ENCODE measurements at places on chromosomes 16 and 17. TPM values are rescaled to one million over a fixed set of nuclear protein-coding genes. Genes with fewer than 3 reads are reported as not detected.
A peak's percentile ranks its signal among the peaks of the same experiment; 100 is the strongest.

DNA sequence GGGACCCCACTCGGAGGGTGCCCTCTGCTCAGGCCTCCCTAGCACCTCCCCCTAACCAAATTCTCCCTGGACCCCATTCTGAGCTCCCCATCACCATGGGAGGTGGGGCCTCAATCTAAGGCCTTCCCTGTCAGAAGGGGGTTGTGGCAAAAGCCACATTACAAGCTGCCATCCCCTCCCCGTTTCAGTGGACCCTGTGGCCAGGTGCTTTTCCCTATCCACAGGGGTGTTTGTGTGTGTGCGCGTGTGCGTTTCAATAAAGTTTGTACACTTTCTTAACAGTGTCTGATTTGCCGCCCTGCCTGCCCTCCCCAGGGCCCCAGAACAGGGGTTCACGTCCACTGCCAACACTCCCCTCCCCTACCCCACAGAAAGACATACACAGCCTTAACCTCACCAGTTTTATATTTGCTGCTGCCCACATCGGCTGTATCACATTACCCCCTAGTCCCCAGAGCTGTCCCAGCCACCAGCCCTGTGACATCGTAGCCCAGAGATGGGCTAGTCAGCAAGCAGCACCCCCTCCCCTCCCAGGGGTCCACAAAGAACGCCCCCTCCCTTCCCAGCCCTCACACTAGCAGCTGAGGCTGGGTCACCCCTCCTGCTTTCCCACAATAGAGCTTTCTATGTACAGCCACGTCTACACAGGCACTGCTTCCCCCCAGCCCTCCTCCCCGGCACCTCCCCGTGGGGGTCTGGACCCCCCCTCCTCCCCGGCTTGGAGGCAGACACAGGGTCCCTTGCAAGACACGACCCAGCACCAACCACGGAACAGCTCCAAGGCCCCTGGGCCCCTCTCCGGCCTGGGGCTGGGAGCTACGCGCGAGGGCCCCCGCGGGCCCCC is 7.9 kb downstream of the GRN start:
- peaks cover 8% of the 10 kb centered on the region for H3K4me1 ChIP-seq
- no peaks in the 10 kb centered on the region for H3K27me3 ChIP-seq
- DNase-seq: no peak
- peak overlapping the region; percentile 53 for H3K27ac ChIP-seq
- H3K36me3 ChIP-seq: peaks cover 5% of the 10 kb centered on the region

DNA sequence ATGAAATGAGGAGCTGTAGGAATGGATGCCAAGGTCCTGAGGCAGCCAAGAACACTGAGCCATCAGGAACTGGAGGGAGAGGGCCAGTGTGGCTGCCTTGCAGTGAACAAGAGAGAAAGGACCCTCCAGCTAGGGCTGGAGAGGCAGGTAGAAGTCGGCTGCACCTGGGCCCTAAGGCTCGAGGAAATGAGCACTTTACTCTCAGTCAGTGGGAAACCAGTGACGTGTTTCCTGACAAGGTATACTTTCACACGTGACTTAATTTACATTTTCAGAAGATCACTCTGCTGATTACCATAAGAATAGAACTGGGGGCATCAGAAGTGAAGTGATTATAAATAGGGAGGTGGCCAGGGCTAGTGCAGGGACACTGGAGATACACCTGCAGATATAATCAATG is 115.2 kb downstream of the C17orf67 start:
- peaks cover 21% of the 10 kb centered on the region for H3K27me3 ChIP-seq
- no peaks in the 10 kb centered on the region for H3K36me3 ChIP-seq
- H3K4me3 ChIP-seq: no peak overlapping the region
- no peak for DNase-seq

GRCh38 chr17:81511804-81512561 is 616 bp downstream of the ACTG1 start:
- DNase-seq: no peak
- peaks cover 44% of the 10 kb centered on the region for H3K36me3 ChIP-seq
- peak overlapping the region; percentile 99 for H3K4me3 ChIP-seq
- H3K27me3 ChIP-seq: no peaks in the 10 kb centered on the region
- peak overlapping the region; percentile 99 for H3K27ac ChIP-seq
- peaks cover 39% of the 10 kb centered on the region for H3K4me1 ChIP-seq

- H3K36me3 ChIP-seq: no peaks in the 10 kb centered on the region
- H3K4me1 ChIP-seq: peaks cover 4% of the 10 kb centered on the region
Observed at GRCh38 chr16:11401161-11402050, 56.1 kb downstream of the RMI2 start.

DNA sequence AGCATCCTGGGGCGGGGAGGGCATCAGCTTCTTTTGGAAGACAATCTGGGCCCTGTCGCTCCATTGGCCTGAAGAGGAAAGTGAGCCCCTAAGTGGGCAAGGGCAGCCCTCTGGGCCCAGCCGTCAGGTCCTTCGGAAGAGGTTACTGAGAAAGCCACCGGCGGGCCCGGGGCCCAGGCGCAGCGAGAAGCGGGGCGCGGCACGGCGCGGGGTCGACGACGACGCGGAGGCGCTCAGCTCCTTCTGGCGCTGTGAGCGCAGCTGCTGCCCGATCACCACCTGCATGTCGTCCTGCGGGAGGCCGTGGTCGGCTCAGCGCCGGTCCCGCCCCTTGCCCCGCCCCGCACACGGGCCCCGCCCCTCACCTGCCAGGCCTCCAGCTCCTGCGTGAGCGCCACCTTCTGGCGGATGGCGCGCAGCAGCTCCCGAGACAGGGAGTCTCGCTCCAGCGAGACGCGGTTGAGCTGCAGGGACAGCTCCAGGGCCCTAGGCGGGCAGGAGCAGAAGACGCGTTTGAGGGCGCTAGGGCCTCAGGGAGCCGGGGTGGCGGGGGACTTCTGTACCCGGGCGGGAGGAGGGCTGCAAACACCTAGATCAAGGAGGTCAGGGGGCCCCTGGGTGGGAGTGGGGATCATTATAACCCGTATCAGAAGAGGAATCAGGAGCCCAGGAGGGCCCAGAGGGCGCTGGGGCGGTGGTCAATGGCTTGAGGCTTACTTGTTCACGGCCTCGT is 4.3 kb downstream of the THOC6 start:
- peaks cover 11% of the 10 kb centered on the region for H3K36me3 ChIP-seq
- peaks cover 13% of the 10 kb centered on the region for H3K4me1 ChIP-seq
- peak; percentile 92 for DNase-seq
- H3K27ac ChIP-seq: no peak overlapping the region

- H3K36me3 ChIP-seq: no peaks in the 10 kb centered on the region
- H3K4me3 ChIP-seq: no peak overlapping the region
- H3K4me1 ChIP-seq: peaks cover 3% of the 10 kb centered on the region
- no peak overlapping the region for H3K27ac ChIP-seq
- H3K27me3 ChIP-seq: no peaks in the 10 kb centered on the region
Observed at GRCh38 chr16:60816461-60816860, 1219.8 kb downstream of the CDH8 start.

- H3K36me3 ChIP-seq: no peaks in the 10 kb centered on the region
- H3K4me1 ChIP-seq: peaks cover 46% of the 10 kb centered on the region
- H3K27ac ChIP-seq: no peak overlapping the region
- no peaks in the 10 kb centered on the region for H3K27me3 ChIP-seq
Observed at GRCh38 chr16:3879887-3880564, 487 bp downstream of the CREBBP start.

GRCh38 chr17:45098869-45099616 is 33.3 kb downstream of the PLCD3 start:
- H3K27ac ChIP-seq: peak overlapping the region; percentile 69
- peaks cover 32% of the 10 kb centered on the region for H3K4me1 ChIP-seq
- H3K27me3 ChIP-seq: no peaks in the 10 kb centered on the region
- H3K4me3 ChIP-seq: no peak overlapping the region

DNA sequence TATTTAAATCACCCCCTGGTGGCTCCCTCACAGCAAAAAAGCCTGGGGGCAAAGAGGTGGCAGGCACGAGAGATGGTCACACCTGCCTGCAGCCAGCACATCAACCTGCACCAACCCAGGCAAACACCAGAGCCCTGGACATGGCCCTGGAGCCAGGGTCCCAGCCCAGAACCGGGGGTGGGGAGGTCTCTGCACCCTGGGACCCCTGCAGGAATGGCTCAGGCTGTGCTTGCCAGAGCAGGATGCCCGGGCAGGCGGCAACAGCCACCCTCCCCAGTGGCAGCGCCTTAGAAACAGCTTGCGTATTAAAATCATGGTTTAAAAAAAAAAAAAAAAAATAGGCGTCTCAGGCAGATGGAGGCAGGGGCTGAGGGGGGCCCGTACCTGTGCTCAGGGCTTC is 16.2 kb downstream of the MYBBP1A start:
- H3K36me3 ChIP-seq: peaks cover 4% of the 10 kb centered on the region
- H3K27me3 ChIP-seq: no peaks in the 10 kb centered on the region
- no peak overlapping the region for H3K27ac ChIP-seq
- no peak for DNase-seq
- H3K4me1 ChIP-seq: peaks cover 3% of the 10 kb centered on the region
- no peak overlapping the region for H3K4me3 ChIP-seq

GRCh38 chr16:56591377-56592060 is 2.2 kb downstream of the MT3 start:
- peaks cover 85% of the 10 kb centered on the region for H3K27me3 ChIP-seq
- no peak overlapping the region for H3K4me3 ChIP-seq
- DNase-seq: no peak
- no peak overlapping the region for H3K27ac ChIP-seq

DNA sequence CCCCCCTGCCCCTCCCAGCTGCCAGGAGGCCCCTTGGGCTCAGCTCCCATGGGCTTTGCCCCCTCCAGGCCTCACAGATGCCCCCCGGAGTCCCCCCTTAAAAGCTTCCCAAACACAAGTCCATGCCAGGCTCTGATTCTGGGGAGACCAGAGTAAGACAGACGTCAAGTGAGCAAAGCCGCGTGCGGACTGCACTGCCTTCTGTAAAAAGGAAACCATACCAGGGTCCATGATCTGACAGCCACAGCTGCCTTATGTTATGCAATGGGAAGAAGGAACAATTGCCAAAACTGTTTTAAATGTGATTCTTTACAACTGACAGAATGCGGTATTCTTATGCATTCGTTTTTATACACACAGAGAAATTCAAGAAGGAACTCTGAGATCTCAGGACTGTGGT is 17.9 kb upstream of the HEXD start:
- no peaks in the 10 kb centered on the region for H3K4me1 ChIP-seq
- H3K36me3 ChIP-seq: peaks cover 14% of the 10 kb centered on the region
- DNase-seq: no peak
- H3K4me3 ChIP-seq: no peak overlapping the region

GRCh38 chr17:59733697-59734096 is 26.2 kb downstream of the VMP1 start:
- no peak for DNase-seq
- H3K27me3 ChIP-seq: no peaks in the 10 kb centered on the region
- H3K4me1 ChIP-seq: no peaks in the 10 kb centered on the region

- H3K4me3 ChIP-seq: no peak overlapping the region
- DNase-seq: no peak
- H3K27ac ChIP-seq: no peak overlapping the region
- H3K4me1 ChIP-seq: peaks cover 33% of the 10 kb centered on the region
- H3K27me3 ChIP-seq: no peaks in the 10 kb centered on the region
- H3K36me3 ChIP-seq: no peaks in the 10 kb centered on the region
Observed at GRCh38 chr17:50918933-50919296, 52.8 kb upstream of the TOB1 start.

- peak overlapping the region; percentile 88 for H3K27ac ChIP-seq
- peaks cover 22% of the 10 kb centered on the region for H3K4me1 ChIP-seq
- peaks cover 4% of the 10 kb centered on the region for H3K27me3 ChIP-seq
- DNase-seq: no peak
- H3K4me3 ChIP-seq: no peak overlapping the region
- H3K36me3 ChIP-seq: no peaks in the 10 kb centered on the region
Observed at GRCh38 chr17:69047368-69048263, 13.1 kb downstream of the ABCA9 start.

DNA sequence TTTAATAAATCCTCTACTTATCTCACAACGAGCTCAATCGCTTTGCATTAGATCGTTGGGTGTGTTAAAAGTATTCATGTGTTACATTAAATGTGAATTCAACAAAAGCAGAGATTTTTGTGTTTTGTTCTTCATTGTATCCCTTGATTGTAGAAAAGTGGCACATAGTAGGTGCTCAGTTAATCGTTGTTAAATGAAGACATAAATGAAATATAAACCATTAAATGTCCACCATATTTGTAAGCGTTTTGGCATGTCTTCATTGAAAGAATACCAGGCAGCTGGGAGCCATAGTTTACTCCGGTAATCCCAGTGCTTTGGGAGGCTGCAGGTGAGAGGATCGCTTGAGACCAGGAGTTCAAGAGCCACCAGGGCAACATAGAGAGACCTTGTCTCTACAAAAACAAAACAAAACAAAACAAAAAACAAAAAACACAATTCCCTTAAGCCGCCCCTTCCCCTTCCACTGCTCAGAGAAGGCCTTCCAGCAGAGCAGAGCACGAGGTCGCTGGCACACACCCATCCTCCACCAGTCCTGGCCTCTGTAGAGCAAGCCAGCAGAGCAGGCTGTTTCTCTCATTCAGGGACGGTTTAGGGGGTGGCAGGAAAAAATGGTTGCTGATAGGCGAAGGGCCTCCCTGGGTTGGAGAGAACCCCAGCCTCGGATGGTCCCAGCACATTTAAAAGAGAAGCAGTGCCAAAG is 673 bp upstream of the CHD9 start:
- peak overlapping the region; percentile 85 for H3K4me3 ChIP-seq
- H3K27me3 ChIP-seq: no peaks in the 10 kb centered on the region
- peak overlapping the region; percentile 25 for H3K27ac ChIP-seq
- H3K36me3 ChIP-seq: no peaks in the 10 kb centered on the region

- no peaks in the 10 kb centered on the region for H3K27me3 ChIP-seq
- peak overlapping the region; percentile 19 for H3K27ac ChIP-seq
- no peak overlapping the region for H3K4me3 ChIP-seq
- DNase-seq: no peak
Observed at GRCh38 chr16:81478876-81479511, 34.4 kb downstream of the CMIP start.

GRCh38 chr16:23175651-23176050 is 6.9 kb upstream of the SCNN1G start:
- H3K4me3 ChIP-seq: no peak overlapping the region
- no peaks in the 10 kb centered on the region for H3K4me1 ChIP-seq
- H3K27me3 ChIP-seq: peaks cover 43% of the 10 kb centered on the region
- no peak overlapping the region for H3K27ac ChIP-seq
- no peaks in the 10 kb centered on the region for H3K36me3 ChIP-seq
- no peak for DNase-seq

DNA sequence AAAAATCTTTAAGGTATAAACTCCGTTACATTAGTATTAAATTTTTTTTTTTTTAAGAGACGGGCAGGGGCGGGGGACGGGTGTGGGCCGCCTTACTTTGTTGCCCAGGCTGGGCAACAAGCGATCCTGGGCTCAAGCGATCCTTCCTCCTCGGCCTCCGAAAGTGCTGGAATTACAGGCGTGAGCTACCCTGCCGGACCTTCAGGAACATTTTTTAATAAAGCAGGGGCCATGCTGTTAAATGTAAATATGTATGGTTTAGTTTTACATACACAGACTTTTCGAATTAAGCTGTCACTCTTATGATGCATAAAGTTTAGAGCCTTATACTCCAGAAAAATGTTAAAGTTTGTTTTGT is 2.4 kb downstream of the PPM1D start:
- H3K27ac ChIP-seq: peak overlapping the region; percentile 97
- no peaks in the 10 kb centered on the region for H3K27me3 ChIP-seq
- H3K36me3 ChIP-seq: no peaks in the 10 kb centered on the region
- peaks cover 40% of the 10 kb centered on the region for H3K4me1 ChIP-seq
- peak overlapping the region; percentile 97 for H3K4me3 ChIP-seq

HBM gene
- total RNA-seq: not detected

RGS11 gene
- total RNA-seq: 4.0 TPM

HIC1 gene
- 98.9 TPM for total RNA-seq

BIRC5 gene
- total RNA-seq: 22.8 TPM

PRSS33 gene
- total RNA-seq: not detected

PITPNM3 gene
- total RNA-seq: 1.9 TPM

PABPN1L gene
- 0.40 TPM for total RNA-seq
